ENCODE measurements at places on chromosomes 16 and 17.

GRCh38 chr16:57358527-57359095 is at the start of gene CCL22:
CCL22 (plus strand) TSS chr16:57358783; CDS start chr16:57358817, 34 bp downstream.
- peak; percentile 36 for DNase-seq

DNA sequence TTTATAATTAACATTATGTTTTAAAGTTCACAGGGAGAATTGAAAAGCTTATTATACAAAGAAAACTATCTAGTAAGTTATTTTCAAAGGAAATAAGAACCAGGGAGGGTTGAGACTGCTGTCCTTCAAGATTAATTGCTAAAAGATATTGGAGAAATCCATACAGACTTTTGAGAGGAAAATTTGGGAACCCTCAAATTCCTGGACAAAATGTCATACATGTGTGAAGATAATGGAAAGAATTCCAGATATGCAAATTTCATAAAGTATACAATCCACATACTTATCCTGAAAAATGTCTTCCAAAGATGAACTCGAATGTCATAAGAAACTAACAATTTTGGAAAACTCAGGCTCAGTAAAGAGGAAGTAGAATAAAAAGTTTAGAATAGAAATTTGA is 213.8 kb downstream of the HS3ST3A1 start:
- DNase-seq: no peak

DNA sequence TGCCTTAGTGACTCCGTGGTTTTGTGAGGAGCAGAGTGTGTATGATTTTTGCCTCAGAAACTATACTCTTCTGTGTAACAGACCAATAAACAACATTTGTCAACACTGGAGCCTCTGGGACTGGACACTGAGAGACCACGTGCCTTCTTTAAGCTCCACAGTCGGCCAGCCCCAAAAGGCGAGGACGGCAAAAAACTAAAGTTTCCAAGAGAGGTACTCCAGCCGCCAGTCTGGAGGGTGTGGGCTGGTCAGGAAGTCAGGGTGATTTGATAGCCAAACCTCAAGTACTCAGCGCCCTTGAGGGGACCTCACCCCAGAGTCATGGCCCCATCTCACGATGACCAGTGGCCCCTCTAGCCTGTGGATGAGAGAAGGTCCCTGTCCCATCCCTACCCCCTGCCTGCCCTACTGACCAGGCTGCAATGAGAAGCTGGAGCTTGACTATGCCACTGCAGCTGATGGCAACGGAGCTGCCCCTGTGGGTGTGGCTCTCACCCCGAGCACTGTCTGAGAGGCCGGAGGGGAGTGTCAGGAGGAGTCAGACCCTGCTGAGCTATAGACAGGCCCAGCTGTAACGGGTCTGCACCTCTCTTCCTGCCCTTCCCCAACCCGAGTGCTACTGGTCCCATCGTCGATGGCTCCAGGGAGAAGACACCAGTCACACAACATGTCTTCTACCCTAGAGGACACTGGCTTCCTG is 19.8 kb downstream of the MNT start:
- no peak for DNase-seq

- DNase-seq: peak; percentile 64
These were observed at the start of gene YBX2 for GRCh38 chr17:7294614-7295153. YBX2 (minus strand) TSS chr17:7294639; CDS start chr17:7294500, 139 bp downstream.

GRCh38 chr17:81542431-81543338 is 9.5 kb downstream of the FAAP100 start:
- DNase-seq: no peak

- peak; percentile 10 for DNase-seq
These were observed 22.6 kb upstream of the METRNL start for GRCh38 chr17:83056583-83057396.

- DNase-seq: peak; percentile 36
These were observed 6.5 kb upstream of the USP32 start for GRCh38 chr17:60398227-60398959.

GRCh38 chr17:75553295-75554110 is 28.0 kb downstream of the LLGL2 start:
- DNase-seq: no peak

DNA sequence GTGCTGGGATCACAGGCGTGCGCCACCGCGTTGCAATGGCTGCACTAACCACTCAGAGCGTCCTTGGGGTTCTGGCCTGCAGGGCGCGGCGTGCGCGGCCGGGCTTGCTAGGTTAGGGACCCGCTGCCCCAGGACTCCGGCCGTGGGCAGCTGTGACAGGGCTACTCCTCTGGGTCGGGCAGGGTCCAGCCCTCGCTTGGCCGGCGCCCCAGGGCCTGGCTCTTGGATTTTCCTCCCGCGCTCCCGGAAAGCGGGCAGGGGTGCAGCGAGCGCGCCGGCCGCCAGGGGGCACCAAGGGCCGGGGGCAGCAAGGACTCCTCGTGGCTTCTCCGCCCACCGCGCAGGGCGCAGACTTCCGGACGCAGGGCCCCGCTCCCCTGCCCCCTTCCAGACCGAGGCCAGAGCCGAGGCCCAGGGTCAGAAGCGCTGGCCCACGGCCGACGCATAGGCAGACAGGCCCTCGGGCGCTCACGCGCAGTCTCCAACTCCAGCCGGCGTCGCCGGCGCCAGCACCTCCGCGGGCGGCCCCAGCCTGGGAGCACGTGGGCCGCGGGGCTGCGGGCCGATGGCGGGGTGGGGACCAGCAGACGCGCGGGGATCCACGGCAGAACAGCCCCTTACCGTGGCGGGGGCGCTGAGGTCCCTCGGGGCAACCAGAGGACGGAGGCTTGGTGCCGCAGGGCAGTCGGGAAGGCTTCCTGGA is 355 bp downstream of the TLE7 start:
- DNase-seq: no peak

- DNase-seq: no peak
These were observed 185.7 kb downstream of the IRX5 start for GRCh38 chr16:55116165-55116920.

- no peak for DNase-seq
These were observed 37.2 kb downstream of the SIAH1 start for GRCh38 chr16:48347980-48348379.

- DNase-seq: no peak
These were observed 146.3 kb upstream of the NOL11 start for GRCh38 chr17:67571478-67571877.

GRCh38 chr17:60563743-60564142 is 36.2 kb upstream of the PPM1D start:
- no peak for DNase-seq

DNA sequence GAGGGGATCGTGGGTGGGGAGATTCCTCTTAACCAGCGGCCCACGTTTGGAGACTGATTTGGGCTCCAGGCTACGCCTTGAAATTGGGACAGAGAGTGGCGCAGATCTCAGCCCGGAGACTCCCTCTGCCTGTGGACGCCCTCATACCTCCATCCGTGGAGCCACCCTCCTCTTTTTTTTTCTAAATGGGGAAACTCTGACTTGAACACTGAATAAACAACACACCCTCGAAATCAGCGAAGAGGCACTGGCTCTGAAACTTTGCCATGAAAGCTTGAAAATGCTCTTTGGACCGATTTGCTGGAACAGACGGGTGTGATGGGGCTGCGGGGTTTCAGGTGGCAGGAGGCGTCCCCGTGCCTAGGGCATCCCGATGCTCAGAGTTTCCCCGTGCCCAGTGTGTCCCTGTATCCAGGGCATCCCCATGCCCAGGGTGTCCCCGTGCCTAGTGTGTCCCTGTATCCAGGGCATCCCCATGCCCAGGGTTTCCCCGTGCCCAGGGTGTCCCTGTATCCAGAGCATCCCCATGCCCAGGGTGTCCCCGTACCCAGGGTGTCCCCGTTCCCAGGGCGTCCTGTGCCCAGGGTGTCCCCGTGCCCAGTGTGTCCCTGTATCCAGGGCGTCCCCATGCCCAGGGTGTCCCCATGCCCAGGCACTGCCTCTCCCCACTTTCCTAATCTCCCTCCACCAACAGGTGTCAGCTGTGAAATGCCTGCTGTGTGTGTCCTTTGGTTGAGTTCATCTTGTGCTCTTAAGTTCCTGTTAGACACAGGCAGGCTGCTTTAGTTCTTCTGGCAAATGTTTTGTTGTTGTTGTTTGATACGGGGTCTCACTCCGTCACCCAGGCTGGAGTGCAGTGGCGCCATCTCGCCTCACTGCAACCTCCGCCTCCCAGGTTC is 187.0 kb downstream of the SEC14L1 start:
- DNase-seq: no peak

- DNase-seq: no peak
These were observed 21.3 kb downstream of the MBTPS1 start for GRCh38 chr16:84095466-84095865.

GRCh38 chr17:59427996-59428395 is 96.5 kb downstream of the YPEL2 start:
- no peak for DNase-seq

GRCh38 chr16:1557576-1557975 is 24.1 kb downstream of the TMEM204 start:
- DNase-seq: no peak

- no peak for DNase-seq
These were observed 24.2 kb downstream of the C1QTNF1 start for GRCh38 chr17:79047923-79048825.

- DNase-seq: no peak
These were observed 29.3 kb downstream of the DYNLRB2 start for GRCh38 chr16:80570106-80570478.

DNA sequence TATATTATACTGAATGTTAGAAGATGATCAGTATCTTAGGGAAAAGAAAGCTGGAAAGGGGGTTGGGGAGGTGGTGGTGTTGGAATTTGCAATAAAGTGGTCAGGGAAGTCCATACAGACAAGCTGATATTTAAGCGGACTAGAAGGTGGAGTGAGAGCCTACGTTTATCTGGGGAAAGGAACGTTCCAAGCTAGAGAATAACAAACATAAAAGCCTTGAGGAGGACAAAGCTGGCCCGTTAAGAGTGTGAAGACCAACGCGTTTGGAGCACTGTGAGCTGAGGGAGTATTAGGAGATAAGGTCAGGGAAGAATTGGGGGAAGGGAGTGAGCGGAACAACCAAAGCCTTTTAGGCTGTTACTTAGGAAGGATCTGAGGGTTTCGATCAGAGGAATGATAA is 1.4 kb downstream of the DDX42 start:
- no peak for DNase-seq

- no peak for DNase-seq
These were observed 51.2 kb upstream of the MTMR4 start for GRCh38 chr17:58565389-58566311.

DNA sequence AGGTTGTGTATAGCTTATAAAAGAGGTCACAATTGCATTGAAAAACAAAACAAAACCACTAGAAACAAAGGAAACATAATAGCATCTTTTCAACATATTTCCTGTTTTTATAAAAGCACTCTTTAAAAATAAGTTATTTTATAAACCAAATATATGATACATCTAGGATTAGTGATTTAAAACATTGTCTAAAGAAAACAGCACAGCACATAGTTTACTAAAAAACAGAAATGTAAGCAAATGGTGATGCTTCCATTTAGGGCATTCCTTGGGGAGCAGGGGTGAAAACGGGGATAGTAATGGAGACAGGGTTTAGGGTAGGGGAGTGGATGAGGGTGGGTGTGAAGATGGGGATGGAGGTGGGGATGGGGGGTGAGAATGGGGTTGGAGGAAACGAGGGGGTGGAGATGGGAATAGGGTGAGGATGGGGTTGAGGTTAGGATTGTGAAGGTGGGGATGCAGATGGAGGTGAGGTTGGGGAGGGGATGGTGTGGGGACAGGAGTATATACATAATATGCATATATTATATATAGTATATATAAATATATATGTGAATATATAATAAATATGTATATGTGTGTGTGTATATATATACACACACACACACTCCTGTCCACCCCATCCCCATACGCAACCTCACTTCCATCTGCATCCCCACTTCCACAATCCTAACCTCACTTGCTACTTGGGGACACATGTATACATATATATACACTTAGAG is 1519.5 kb downstream of the CDH11 start:
- no peak for DNase-seq

GRCh38 chr16:81076566-81077075 is 417 bp downstream of the C16orf46 start:
- peak; percentile 92 for DNase-seq

DNA sequence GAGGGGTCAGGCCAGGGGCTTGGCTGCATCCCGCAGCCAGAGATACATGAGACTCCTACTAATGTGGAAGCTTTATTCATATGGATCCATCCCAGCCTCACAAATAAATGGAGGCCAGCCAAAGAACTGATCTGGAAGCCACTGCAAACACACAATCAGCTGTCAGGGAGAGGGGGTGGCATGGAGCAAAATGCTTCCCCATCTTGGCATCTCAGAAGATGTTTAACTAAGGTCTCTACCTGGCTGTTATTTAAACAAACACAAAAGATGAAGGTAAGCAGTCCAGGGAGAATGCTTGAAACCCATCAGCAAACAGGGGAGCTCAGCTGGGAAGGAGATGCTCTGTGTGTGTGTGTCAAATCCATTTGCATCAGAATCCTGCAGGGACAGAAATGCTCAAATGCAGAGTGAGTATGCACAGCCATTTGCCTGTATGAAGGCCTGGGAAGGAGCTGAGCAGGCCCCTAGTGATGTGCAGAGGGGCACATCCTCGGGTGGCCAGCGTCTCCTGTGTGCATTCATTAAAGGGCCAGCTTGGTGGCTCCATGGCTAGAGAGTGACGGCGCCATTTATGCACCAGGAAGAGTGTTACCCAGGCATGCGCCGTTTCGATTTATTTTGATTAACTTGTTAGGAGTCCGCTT is 34.2 kb upstream of the IRX3 start:
- no peak for DNase-seq

Measured in activated B cell treated with CpG ODN at 0.5 μM for 24 hours (primary cell).